ENCODE measurements at places on chromosomes 7 and 10. TPM values are rescaled to one million over a fixed set of nuclear protein-coding genes. Genes with fewer than 3 reads are reported as not detected.

The TMEM26 gene
- 0.55 TPM for total RNA-seq

The SFTPA1 gene
- total RNA-seq, result 7.0 TPM

The IFIT2 gene
- total RNA-seq, result 11.8 TPM

The TAC1 gene
- total RNA-seq, result 5.2 TPM

The POLD2 gene
- 81.6 TPM for total RNA-seq

The CPEB3 gene
- total RNA-seq, result 9.7 TPM

The LRMDA gene
- total RNA-seq, result 17.1 TPM

The TMEM139 gene
- total RNA-seq, result 47.8 TPM
